Activated T-cell treated with anti-CD3 and anti-CD28 coated beads, Interleukin-2, amount 50 U/mL, for 72 hours (primary cell): ENCODE measurements at places on chromosomes 3 and 15. TPM values are rescaled to one million over a fixed set of nuclear protein-coding genes. Genes with fewer than 3 reads are reported as not detected.

The CD200R1 gene
- 2.2 TPM for total RNA-seq

DNA sequence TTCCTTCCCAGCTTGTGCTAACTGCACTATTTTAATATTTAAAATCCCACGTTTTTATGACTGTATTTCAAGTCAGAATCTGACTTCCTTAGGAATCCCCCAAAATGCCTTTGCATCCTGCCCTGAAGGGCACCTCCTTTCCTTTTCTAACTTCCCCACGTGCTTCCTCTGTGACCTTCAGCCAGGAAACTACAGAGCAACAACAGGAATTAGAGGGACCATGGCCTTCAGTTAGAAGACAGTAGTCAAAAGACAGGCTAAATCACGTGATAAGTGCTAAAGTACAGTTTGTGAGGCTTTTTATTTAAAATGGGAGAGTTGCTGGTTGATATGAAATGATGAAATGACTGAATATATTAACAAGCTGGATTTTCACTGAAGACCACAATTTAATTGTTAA, 11.8 kb upstream of the ABHD10 start:
- H3K4me1 ChIP-seq: peaks cover 18% of the 10 kb centered on the region
- H3K36me3 ChIP-seq: no peaks in the 10 kb centered on the region
- DNase-seq: no peak
- H3K27me3 ChIP-seq: no peaks in the 10 kb centered on the region

GRCh38 chr15:56996746-56997470, 78.5 kb downstream of the TCF12 start:
- DNase-seq: no peak
- H3K4me1 ChIP-seq: no peaks in the 10 kb centered on the region
- no peak overlapping the region for H3K4me3 ChIP-seq
- no peak overlapping the region for H3K27ac ChIP-seq
- H3K27me3 ChIP-seq: no peaks in the 10 kb centered on the region

- no peak for DNase-seq
- no peak overlapping the region for H3K4me3 ChIP-seq
- no peaks in the 10 kb centered on the region for H3K36me3 ChIP-seq
- no peak overlapping the region for H3K27ac ChIP-seq
Measured at GRCh38 chr15:61731099-61731498, 329.1 kb downstream of the VPS13C start.

The FOXL2 gene
- total RNA-seq: 0.12 TPM

The SLC4A7 gene
- 39.9 TPM for total RNA-seq

DNA sequence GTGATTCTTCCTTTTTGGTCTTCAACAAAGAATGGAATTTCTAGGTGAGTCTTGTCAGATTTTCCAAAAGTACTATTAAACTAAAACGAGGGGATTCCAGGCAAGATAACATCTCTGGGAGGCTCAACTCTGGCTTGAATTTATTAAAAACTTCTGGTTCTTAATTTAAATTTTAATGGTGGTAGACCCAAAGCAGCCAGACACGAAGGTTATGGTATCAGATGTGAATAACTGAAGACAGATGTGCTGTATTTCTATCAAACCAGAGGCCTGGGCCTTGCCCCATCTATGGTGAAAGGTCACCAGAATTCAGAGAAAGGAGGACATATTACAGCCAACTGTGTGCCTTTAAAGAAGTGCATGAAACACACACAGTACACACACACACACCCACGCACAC, 283.2 kb upstream of the ICE2 start:
- H3K4me3 ChIP-seq: no peak overlapping the region
- peaks cover 35% of the 10 kb centered on the region for H3K4me1 ChIP-seq
- H3K27ac ChIP-seq: no peak overlapping the region
- peaks cover 17% of the 10 kb centered on the region for H3K27me3 ChIP-seq
- no peak for DNase-seq

The ATRIP gene
- total RNA-seq: 15.6 TPM

GRCh38 chr3:126491221-126492013, 15.7 kb upstream of the ZXDC start:
- H3K27ac ChIP-seq: no peak overlapping the region
- DNase-seq: no peak

The GUCA1C gene
- not detected for total RNA-seq

The VWA5B2 gene
- not detected for total RNA-seq

The TMPRSS7 gene
- 0.09 TPM for total RNA-seq

- H3K27ac ChIP-seq: no peak overlapping the region
- no peaks in the 10 kb centered on the region for H3K36me3 ChIP-seq
- DNase-seq: no peak
- H3K4me3 ChIP-seq: no peak overlapping the region
Measured at GRCh38 chr3:104460477-104461406, 906.0 kb upstream of the ALCAM start.

- peaks cover 4% of the 10 kb centered on the region for H3K36me3 ChIP-seq
- H3K4me1 ChIP-seq: no peaks in the 10 kb centered on the region
- no peak overlapping the region for H3K27ac ChIP-seq
- DNase-seq: no peak
- no peaks in the 10 kb centered on the region for H3K27me3 ChIP-seq
- no peak overlapping the region for H3K4me3 ChIP-seq
Measured at GRCh38 chr15:27897481-27897880, 201.6 kb downstream of the OCA2 start.

The RGMA gene
- 0.53 TPM for total RNA-seq

DNA sequence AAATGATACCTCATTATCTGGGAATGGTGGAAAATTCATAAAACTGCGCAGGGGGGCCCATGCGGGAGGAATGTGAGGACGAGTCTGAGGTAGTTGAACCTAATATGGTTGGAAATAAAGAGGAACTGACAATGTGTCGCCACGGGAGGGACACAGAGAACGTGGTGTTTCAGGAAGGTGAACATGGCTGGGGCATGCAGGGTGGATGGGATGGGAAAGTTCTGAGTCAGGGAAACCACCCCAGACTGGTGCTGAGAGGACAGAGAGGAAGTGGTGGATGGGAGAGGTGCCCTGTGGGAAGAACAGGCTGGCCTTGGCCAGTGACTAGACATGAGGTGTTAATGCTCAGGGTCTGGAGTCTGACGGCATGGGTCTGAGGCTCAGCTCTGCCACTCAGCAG, 137.1 kb upstream of the WNT5A start:
- no peak overlapping the region for H3K4me3 ChIP-seq
- no peak for DNase-seq
- H3K4me1 ChIP-seq: peaks cover 13% of the 10 kb centered on the region

- H3K4me3 ChIP-seq: no peak overlapping the region
- no peaks in the 10 kb centered on the region for H3K4me1 ChIP-seq
- DNase-seq: no peak
- H3K27ac ChIP-seq: no peak overlapping the region
Measured at GRCh38 chr3:34782871-34783270, 856.5 kb upstream of the ARPP21 start.

DNA sequence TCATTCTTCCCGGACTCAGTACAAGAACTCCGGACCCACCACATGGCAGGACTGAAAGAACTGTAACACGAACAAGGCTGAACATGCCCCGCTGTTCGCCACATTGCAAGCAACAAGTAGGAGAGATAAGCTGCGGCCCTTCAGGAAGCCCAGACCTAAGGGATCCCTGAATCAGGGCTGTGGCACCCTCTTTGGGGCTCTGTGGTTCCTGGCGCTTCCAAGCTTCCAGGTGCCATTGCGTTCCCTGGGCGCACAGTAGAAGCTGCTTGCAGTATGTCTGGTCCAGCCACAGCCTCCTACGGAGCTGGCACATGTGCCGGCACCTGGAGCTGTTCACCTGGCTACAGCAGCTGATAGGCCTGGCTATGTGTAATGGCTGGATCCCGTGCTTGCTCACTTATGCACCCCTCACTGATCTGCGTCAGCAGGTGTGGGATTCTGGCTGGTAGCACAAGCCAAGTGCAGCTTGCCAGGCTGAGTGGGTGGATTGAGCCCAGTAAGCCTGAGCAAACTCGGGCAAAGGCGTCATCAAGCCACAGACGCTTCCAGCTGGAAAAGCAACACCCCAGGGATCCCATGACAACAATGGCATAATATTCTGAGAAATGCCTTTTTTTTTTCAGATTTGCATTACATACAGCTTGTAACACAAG, 748.6 kb upstream of the GBE1 start:
- no peak for DNase-seq
- no peaks in the 10 kb centered on the region for H3K36me3 ChIP-seq
- no peaks in the 10 kb centered on the region for H3K27me3 ChIP-seq
- H3K4me1 ChIP-seq: no peaks in the 10 kb centered on the region

GRCh38 chr15:70355275-70355795, 257.6 kb upstream of the TLE3 start:
- H3K27ac ChIP-seq: no peak overlapping the region
- H3K36me3 ChIP-seq: no peaks in the 10 kb centered on the region
- H3K4me1 ChIP-seq: no peaks in the 10 kb centered on the region
- peaks cover 20% of the 10 kb centered on the region for H3K27me3 ChIP-seq
- no peak for DNase-seq

- peaks cover 10% of the 10 kb centered on the region for H3K4me1 ChIP-seq
- peaks cover 71% of the 10 kb centered on the region for H3K27me3 ChIP-seq
- no peaks in the 10 kb centered on the region for H3K36me3 ChIP-seq
- no peak overlapping the region for H3K27ac ChIP-seq
Measured at GRCh38 chr15:65374821-65375401, 2.9 kb downstream of the IGDCC3 start.

DNA sequence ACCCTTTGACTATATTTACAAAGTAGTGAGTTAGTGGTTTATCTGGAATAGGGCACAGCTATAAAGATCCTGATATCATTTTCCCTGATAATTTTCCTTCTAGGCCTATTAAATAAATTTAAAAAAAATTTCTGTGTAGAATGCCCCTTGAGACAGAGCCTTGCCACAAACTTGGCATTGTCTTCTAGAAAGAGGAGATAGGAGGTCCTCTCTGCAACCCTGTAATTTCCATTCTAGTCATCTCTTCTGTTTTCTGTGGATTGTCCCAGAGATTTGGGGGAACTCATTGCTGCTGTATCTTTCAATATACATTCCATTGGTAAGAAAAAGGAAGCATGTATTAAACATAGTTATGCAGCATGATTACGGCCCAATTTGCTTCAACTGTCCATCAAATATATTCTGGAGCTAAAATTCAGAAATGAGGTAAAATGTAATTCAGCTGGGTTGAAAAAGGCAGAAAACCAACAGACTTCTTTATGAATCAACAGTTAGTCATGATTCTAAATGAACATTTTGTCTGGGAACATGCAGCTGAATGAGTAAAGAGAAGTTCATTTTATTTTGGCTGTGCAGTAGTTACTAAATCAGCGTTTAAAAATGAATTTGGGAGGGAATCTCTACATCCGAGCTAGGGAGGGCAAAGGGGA, 401.1 kb downstream of the NAALADL2 start:
- no peaks in the 10 kb centered on the region for H3K4me1 ChIP-seq
- H3K27ac ChIP-seq: no peak overlapping the region
- H3K4me3 ChIP-seq: no peak overlapping the region
- H3K36me3 ChIP-seq: no peaks in the 10 kb centered on the region
- DNase-seq: no peak

GRCh38 chr15:51576286-51576850, 46.2 kb downstream of the DMXL2 start:
- no peak overlapping the region for H3K27ac ChIP-seq
- no peaks in the 10 kb centered on the region for H3K27me3 ChIP-seq
- H3K36me3 ChIP-seq: no peaks in the 10 kb centered on the region
- DNase-seq: no peak

DNA sequence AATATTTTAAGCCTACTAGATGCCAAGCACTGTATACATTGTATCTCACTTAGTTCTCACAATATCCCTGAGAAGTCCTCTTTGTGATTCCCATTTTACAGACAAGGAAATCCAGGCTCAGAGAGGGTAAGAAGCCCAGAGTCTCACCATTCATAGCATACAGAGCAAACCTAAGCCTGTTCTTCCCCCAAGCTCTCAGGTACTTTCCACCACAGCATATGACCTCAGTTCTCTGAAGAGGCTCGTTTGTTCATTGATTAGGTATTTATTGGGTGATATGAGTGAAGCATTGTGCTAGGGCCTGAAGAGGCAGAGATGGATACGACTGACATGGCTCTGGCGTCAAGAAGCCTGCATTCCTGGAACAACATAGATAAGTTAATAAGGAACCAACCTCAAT, 310.9 kb upstream of the UMPS start:
- H3K4me3 ChIP-seq: no peak overlapping the region
- H3K36me3 ChIP-seq: no peaks in the 10 kb centered on the region
- H3K4me1 ChIP-seq: no peaks in the 10 kb centered on the region
- DNase-seq: no peak
- H3K27me3 ChIP-seq: peaks cover 7% of the 10 kb centered on the region

DNA sequence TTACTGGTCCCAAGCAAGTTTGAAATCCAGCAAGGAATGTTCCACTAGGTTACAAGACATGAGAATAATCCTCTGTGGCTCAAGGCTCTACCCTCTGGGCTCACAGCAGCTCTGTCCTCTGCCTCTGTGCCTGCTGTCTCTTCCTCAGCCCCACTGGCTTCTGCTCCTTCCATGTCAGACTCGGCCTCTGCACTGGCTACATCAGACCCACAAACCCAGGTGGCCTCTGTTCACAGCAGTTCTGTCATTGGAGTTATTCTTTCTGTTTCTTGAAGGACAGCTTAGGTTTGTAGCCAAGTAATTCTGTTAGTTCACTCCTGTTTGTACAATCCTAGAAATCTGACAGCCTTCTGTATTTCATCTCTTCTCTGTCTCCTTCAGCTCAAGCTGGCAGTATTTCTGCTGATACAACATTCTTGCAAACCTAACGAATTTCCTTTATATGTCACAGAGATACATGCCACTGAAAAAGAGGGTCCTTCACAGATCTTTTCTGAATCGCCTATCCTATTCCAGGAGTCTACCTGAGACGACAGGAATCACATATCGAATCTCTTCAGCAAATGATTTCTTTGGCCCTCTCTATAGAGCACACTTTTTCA, 227.8 kb upstream of the PLSCR5 start:
- no peaks in the 10 kb centered on the region for H3K4me1 ChIP-seq
- H3K36me3 ChIP-seq: no peaks in the 10 kb centered on the region
- no peaks in the 10 kb centered on the region for H3K27me3 ChIP-seq
- H3K27ac ChIP-seq: no peak overlapping the region
- no peak overlapping the region for H3K4me3 ChIP-seq
- DNase-seq: no peak

The KBTBD8 gene
- 20.4 TPM for total RNA-seq

GRCh38 chr15:95958382-95958781, 372.1 kb upstream of the NR2F2 start:
- no peaks in the 10 kb centered on the region for H3K27me3 ChIP-seq
- no peak overlapping the region for H3K27ac ChIP-seq
- peaks cover 5% of the 10 kb centered on the region for H3K36me3 ChIP-seq
- DNase-seq: no peak

GRCh38 chr3:13014755-13015285, 58.4 kb downstream of the IQSEC1 start:
- no peak for DNase-seq
- peak overlapping the region; percentile 79 for H3K4me3 ChIP-seq
- peaks cover 2% of the 10 kb centered on the region for H3K36me3 ChIP-seq
- peak overlapping the region; percentile 87 for H3K27ac ChIP-seq
- H3K27me3 ChIP-seq: no peaks in the 10 kb centered on the region

GRCh38 chr15:99719096-99719541, 14.1 kb downstream of the LYSMD4 start:
- H3K4me1 ChIP-seq: peaks cover 42% of the 10 kb centered on the region
- no peak overlapping the region for H3K27ac ChIP-seq
- no peak for DNase-seq
- H3K4me3 ChIP-seq: peak overlapping the region; percentile 50
